ENCODE measurements at places on chromosomes 3 and 15.

GRCh38 chr3:18988614-18989229 lies 159.6 kb upstream of the KCNH8 start:
- DNase-seq, result no peak

DNA sequence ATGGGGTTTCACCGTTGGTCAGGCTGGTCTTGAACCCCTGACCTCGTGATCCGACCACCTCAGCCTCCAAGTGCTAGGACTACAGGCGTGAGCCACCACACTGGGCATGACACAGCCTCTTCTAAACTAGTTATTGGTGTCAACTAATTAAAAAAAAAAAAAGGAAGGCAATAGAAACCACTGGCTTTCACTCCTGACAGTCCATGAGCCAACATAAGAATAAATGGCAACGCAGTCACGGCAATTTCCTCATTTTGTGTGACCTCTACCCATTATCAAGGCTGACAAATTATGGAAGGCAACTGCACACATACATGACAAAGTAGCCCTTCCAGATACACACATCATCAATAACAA lies 5.9 kb downstream of the ARHGEF3 start:
- DNase-seq, result no peak

DNA sequence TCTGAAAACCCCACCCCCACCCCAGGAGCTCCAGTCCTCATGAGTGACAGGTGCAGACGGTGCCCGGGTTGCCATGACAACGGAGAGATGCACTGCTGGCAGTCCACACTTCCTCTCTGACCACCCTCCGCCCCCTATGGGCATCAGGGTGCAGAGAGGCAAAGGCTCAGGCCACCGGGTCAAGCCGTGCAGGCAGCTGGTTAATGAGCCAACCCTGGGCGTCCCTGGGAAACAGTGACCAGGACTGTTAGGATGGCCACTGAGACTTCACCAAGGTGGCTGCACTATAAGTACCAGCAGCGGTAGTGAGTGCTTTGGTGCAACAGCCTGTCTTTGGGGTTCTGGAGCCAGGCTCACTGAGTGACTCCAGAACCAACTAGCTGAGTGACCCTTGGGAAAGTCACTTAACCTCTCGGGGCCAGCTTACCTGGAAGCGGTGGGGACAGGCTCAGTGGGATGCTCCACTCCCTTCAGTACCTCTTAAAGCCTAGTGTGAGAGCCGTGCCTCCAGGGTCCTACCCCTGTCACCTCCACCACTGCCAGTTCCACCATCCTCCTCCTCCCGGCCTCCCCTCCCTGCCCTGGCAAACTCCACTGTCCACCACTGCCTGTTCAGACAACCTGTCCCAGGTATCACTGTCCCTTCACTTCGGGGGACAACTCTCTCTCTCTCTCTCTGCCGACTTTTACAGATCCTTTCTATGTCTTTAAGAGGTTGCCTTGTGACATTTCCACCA lies 121.0 kb upstream of the PRR20G start:
- no peak for DNase-seq

DNA sequence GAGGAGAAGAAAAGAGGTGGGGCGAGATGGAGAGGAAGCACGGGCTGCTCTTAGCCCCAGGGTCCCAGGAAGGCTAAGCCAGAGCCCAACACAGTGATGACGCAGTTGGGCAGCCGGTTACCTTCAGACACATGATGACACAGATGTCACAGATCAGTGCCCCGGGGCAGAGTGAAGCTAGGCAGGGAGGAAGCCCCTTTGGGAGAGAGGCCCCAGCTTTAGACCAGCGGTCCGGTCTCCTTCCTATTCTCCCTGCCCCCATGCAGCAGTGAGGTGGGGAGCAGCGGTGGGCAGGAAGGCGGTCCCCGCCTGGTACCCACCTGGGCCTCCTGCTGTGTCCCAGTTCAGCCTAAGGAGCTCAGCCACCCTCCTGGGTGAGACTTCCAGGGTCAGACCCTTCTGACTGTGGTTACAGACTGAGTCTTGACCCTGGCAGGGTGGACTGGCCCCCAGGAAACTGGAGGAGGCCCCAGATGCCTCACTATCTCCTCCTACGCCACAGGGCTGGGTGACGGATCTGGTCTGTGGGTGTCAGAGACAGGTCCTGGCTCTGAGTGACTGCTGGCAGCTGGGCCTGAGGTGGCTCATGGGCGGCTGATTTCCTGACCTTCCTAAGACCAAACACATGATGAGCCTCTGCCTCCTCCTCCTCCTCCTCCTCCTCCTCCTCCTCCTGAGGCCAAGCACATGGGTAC lies 38.8 kb upstream of the LINGO1 start:
- no peak for DNase-seq

- no peak for DNase-seq
Observed at GRCh38 chr3:17302774-17303173, 418.0 kb downstream of the PLCL2 start.

- DNase-seq, result no peak
Observed at GRCh38 chr15:40439960-40440742, 602 bp upstream of the BAHD1 start.

- DNase-seq, result no peak
Observed at GRCh38 chr3:86986671-86987420, 4.1 kb downstream of the VGLL3 start.

DNA sequence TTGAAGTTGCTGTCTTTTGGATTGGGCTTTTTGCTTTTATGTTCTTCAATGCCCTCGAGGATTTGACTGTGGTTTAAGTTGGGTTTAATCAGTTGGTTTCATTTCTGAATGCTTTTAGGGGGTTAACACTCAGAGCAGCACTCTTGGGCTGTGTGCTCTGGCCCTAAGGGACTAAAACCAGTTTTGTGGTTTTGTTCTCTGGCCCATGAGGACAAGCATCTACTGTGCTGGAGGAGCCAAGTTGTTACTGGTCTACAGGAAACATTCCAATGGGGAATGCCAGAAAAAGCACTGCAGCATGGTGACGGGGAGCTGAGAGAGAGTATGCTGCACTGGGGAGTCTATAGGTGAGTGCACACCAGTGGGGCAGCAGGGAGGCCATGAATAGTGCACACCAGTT lies 596.9 kb downstream of the ZBBX start:
- DNase-seq, result no peak

GRCh38 chr3:127589600-127590281 lies 792 bp downstream of the TPRA1 start:
- DNase-seq, result no peak

DNA sequence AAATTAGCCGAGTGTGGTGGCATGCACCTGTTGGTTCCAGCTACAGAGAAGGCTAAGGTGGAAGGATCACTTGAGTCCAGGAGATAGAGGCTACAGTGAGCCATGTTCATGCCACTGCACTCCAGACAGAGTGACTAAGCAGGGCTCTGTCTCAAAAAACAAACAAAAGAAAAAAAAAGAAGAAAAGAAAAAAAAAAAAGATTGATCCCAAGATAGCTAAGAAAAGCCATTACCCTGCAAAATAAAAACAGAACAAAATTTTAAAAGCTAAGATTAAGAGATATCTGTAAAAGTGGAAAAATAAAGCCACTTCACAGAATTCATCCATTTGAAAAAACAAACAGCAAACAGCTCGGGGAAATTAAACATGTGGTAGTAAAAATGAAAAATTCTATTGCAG lies 23.8 kb downstream of the LRRC2 start:
- DNase-seq, result no peak

- DNase-seq, result no peak
Observed at GRCh38 chr3:177916461-177916860, 619.8 kb upstream of the KCNMB2 start.

DNA sequence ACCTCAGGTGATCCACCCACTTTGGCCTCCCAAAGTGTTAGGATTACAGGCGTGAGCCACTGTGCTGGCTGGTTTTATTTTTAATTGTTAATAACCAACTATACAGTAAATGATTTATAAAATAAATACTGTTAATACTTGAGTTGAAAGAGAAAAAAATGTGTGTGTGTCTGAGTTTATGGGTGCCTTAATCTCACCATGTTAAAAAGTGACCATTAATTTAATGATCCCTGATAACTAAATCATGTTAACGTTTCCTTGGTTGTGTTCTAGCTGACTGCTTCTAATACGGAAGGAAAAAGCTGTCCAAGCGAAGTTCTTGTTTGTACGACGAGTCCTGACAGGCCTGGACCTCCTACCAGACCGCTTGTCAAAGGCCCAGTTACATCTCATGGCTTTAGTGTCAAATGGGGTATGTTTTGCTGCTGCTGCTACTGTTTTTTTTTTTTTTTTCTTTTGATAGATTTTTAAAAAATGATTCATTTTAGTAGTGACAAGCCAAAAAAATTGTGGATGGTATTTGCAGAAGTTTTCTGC lies 113.5 kb downstream of the GHSR start:
- no peak for DNase-seq

DNA sequence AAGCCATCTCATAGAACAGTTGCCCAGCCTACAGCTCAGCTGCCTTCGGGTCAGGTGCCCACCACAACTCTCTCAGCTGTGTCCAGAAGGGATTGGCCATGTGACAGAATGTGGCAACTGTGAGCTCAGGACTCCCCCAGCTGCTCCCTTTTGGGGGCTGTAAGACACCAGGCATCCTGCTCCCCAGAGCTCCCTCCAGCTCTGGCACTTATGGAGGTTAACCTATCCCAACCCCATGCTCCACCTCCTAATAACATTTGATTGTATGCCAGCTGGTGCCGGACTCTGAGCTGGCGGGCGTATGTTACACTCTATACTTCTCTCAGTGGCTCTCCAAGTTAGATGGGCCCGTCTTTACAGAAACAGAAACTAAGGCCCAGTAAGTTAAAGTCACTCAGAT lies 222.8 kb downstream of the FAM43A start:
- no peak for DNase-seq

GRCh38 chr3:24254649-24255048 lies 240.0 kb downstream of the THRB start:
- DNase-seq, result no peak

GRCh38 chr15:77421370-77421700 lies 647 bp downstream of the HMG20A start:
- DNase-seq, result no peak

- no peak for DNase-seq
Observed at GRCh38 chr3:52256622-52257021, 11.1 kb downstream of the PPM1M start.

DNA sequence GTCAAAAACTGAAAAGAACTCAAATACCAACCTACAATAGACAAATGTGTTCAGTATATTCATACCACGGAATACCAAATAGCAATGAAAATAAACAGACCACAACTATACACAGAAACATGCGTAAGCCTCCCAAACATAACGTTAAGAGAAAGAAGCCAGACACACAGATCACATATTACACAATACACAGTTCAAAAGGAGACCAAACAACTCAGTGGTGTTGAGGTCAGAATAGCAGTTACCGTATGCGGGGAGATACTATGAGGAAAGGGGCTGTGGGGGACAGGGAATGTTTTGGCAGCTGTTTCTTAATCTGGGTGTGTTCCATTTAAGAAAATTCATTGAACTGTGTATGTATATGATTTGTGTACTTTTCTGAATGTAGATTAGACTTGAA lies 6.6 kb downstream of the OSBPL10 start:
- DNase-seq, result no peak

GRCh38 chr3:11832981-11833905 lies 13.4 kb downstream of the TAMM41 start:
- DNase-seq, result no peak

DNA sequence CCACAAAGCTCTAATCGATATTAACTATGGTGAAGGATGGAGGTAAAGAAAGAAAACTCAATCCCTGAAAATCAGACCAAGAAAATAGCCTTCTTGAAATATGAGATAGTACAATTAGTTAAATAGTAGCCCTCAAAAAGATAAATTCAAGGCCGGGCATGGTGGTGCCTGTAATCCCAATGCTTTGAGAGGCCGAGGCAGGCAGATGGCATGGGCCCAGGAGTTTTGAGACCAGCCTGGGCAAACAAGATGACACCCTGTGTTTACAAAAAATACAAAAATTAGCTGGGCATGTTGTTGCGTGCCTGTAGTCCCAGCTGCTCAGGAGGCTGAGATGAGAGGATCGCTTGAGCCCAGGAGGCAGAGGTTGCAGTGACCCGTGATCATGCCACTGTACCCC lies 31.6 kb upstream of the CEP152 start:
- no peak for DNase-seq

- DNase-seq, result no peak
Observed at GRCh38 chr3:158108445-158108985, 1.4 kb upstream of the RSRC1 start.

DNA sequence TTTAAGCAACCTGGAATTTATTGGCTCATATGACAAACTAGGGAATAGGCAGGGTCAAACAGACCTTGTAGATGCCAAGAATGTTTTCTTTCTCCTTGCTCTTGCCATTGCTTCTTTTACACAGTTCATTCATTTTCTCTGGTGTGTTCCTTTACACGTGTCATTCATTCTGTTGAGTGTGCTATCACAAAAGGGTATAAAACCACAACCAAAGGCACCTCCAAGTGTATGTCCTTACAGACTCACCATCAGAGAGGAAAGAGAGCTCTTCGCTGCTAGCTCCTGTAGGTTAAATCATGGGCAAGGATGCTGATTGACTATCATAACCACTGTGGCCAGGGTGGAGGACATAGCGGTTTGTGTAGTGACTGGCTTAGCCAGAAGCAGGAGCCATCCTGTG lies 19.2 kb upstream of the FRMD4B start:
- DNase-seq, result no peak

- DNase-seq, result no peak
Observed at GRCh38 chr3:183980403-183980802, 37.3 kb downstream of the ABCC5 start.

DNA sequence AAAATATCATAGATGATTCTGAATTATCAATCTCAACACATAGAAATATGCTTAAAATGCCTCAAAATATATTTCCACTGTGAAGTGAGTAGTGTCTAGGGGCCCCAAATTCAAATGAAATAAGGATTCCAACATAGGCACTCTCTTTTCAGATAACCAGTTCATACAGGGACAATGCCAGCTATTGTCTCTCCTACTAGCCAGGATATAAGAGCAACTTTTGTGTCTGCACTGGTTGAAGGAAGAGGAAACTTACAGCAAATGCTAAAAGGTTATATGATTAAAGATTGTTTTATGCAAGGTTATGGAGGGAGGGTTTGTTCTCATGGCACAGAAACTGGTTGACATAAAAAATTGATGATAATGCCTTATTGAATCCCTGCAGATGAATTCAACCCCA lies 579.4 kb upstream of the ALCAM start:
- DNase-seq, result no peak

GRCh38 chr15:48929661-48930060 lies 34.1 kb downstream of the SHC4 start:
- no peak for DNase-seq

GRCh38 chr3:37228749-37229148 lies 54.4 kb upstream of the LRRFIP2 start:
- no peak for DNase-seq

All from activated CD8-positive, alpha-beta memory T cell treated with anti-CD3 and anti-CD28 coated beads for 4 hours (primary cell).